ENCODE measurements at places on chromosomes 1 and 21.

DNA sequence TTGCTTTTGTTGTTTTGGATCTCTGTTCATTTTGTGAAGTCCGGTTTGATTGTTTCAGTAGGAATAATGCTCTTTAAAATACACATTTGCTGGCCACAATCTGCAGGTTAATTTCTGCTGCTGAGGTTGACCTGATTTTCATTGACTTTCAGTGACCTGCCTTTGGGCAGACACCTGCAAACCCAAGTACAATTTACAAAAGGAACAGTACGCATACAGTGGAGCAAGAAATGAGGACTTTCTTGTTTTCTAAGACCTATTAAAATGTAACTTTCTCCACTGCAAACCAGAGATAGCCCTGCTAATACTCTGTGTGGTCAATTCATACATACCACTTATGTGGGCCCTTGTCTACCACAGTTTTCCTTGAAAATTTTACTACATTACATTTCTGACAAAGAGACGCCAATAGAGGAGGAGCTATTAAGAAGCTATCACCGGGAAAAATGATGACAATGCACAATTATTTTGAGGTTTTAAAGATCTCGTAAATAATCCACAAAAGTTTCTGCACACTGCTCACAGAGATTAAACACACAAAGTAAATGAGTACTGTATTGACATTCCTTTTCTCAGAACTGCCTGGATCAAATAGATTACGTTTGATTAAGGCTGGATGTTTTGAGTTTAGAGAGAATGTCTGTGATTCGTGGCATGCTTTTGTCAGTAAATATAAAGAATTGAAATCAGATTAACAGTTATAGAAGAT lies 141.9 kb downstream of the SDCCAG8 start:
- H3K4me3 ChIP-seq = no peak overlapping the region
- H3K27me3 ChIP-seq = no peaks in the 10 kb centered on the region
- no peaks in the 10 kb centered on the region for H3K4me1 ChIP-seq
- H3K36me3 ChIP-seq = peaks cover 14% of the 10 kb centered on the region
- no peak overlapping the region for H3K27ac ChIP-seq

- DNase-seq = no peak
- H3K36me3 ChIP-seq = peaks cover 3% of the 10 kb centered on the region
- H3K27ac ChIP-seq = peak within 1 kb of the TSS; percentile 98
Observed at GRCh38 chr1:155207806-155208540, at the start of gene THBS3. THBS3 (minus strand) TSS chr1:155207897; CDS start chr1:155207876, 21 bp downstream.

DNA sequence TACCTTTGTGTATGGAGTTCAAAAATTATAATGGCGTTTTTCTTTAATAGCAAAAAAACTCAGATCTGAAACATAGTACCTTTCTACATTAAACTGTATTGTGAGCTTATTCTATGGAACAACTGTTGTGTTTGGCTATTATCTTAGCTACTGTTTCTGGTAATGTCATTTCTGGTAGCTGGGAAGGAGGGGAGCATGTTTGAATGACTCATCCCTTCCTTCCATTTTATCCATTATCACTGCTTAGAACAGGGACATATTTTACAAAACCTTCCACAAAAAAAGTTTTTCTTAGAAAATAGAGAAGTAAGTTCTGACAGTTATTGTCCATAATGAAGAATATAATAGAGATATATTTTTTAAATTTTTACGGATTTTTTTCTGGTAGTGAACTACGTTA lies 128.3 kb downstream of the NRDC start:
- no peaks in the 10 kb centered on the region for H3K27me3 ChIP-seq
- H3K4me1 ChIP-seq = no peaks in the 10 kb centered on the region
- H3K36me3 ChIP-seq = peaks cover 28% of the 10 kb centered on the region
- DNase-seq = peak; percentile 50
- H3K27ac ChIP-seq = peak overlapping the region; percentile 37
- no peak overlapping the region for H3K4me3 ChIP-seq

- DNase-seq = no peak
- no peak overlapping the region for H3K4me3 ChIP-seq
- no peaks in the 10 kb centered on the region for H3K36me3 ChIP-seq
Observed at GRCh38 chr1:245419989-245420388, 265.2 kb downstream of the KIF26B start.

GRCh38 chr21:33008333-33009051 lies 17.2 kb upstream of the OLIG2 start:
- no peaks in the 10 kb centered on the region for H3K4me1 ChIP-seq
- H3K36me3 ChIP-seq = no peaks in the 10 kb centered on the region
- no peak overlapping the region for H3K4me3 ChIP-seq
- DNase-seq = no peak
- H3K27me3 ChIP-seq = no peaks in the 10 kb centered on the region

- H3K36me3 ChIP-seq = no peaks in the 10 kb centered on the region
- H3K27me3 ChIP-seq = no peaks in the 10 kb centered on the region
Observed at GRCh38 chr1:95022644-95022926, 50.2 kb downstream of the ALG14 start.

Data from common myeloid progenitor, CD34-positive (primary cell).